ENCODE measurements at places on chromosomes 3 and 15.
A peak's percentile ranks its signal among the peaks of the same experiment; 100 is the strongest.

DNA sequence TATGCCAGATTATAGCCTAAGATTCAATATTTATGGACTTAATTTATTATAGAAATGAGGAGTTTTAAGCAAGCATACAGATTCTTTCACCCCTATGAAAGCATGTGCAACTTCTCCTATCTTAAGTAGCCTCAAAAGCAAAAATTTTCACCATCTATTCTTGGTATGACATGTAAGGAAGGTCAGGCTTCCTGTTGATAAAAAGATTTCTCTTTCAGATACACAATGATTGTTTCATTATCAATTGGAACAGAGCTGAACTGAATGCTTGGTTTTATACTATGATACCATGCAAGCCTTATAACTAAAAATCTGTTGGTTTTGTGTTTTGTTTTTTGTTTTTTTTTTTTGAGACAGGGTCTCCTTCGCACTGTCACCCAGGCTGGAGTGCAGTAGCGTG, 3.9 kb downstream of the GRK7 start:
- no peak for DNase-seq

DNA sequence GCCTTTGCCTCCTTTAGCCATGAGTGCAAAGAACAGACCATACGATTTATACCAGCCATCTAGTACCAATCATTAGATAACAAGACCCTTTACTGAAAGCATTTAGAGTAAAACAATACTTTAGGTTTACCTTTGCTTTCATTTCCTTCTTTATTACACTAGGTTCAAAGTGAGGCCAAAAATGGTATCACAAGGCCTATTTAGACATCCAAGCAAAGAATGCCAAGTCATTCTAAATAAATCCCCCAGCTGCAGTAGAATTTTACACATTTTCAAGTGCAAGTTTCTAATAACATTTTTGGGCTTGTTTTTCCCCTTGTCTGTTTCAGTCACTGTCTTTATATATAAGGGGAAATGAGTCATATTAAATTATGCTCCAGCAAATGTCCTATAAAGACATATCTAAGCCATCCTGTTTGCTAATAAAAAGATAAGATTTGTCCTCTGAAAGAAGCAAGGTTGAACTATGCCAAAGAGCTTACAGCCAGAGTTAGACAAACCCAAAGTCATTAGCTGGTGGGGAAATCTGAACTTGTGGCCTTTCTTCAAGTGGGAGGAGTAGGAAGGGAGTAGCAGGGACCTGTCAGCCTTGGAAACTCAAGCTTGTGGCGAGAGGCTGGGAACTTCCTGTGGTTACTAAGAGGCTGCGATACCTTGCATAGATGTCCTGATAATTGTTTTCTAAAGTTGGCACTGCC, 232.7 kb downstream of the MECOM start:
- DNase-seq = no peak

DNA sequence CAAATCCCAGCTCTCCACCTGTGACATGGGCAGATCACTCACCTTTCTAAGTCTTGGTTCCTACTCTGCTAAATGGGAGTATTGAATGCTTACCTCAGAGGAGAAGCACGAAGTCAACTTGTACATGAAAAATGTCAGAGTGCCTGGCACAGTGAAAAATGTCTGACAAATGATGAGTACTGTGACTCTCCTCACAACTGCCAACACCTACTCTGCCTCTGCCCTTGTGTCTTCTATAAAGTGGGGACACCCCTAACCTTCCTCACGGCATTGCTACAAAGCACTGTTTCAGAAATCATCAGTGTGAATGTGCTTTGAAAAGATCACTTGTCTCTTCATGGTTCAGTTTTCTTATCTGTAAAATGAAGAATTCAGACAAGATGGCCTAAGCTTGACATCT, 940 bp upstream of the CCR1 start:
- DNase-seq = no peak

GRCh38 chr15:58484791-58485600, 53.2 kb downstream of the LIPC start:
- DNase-seq = peak; percentile 56

- no peak for DNase-seq
Measured at GRCh38 chr3:136989781-136990524, 32.2 kb downstream of the IL20RB start.

GRCh38 chr3:120764206-120764605, 21.7 kb downstream of the GTF2E1 start:
- DNase-seq = no peak

DNA sequence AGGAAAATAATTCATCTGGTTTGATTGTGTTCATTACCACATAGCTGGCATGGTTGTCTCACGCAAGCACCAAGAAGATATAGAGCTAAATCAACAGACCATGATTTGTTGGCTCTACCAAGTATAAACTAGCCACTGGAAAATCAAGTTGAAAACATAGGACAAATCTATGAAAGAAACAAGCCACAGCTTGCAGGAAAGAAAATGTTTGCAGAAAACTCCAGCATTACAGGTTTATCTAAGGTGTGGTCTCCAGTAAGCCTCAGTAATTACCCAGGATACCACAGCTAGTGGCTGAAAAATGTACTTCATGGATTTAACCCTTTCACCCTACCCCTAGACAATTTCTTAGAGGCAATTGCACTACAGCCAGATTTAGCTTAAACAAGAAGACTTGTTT, 340.6 kb downstream of the SOX2 start:
- DNase-seq = no peak

DNA sequence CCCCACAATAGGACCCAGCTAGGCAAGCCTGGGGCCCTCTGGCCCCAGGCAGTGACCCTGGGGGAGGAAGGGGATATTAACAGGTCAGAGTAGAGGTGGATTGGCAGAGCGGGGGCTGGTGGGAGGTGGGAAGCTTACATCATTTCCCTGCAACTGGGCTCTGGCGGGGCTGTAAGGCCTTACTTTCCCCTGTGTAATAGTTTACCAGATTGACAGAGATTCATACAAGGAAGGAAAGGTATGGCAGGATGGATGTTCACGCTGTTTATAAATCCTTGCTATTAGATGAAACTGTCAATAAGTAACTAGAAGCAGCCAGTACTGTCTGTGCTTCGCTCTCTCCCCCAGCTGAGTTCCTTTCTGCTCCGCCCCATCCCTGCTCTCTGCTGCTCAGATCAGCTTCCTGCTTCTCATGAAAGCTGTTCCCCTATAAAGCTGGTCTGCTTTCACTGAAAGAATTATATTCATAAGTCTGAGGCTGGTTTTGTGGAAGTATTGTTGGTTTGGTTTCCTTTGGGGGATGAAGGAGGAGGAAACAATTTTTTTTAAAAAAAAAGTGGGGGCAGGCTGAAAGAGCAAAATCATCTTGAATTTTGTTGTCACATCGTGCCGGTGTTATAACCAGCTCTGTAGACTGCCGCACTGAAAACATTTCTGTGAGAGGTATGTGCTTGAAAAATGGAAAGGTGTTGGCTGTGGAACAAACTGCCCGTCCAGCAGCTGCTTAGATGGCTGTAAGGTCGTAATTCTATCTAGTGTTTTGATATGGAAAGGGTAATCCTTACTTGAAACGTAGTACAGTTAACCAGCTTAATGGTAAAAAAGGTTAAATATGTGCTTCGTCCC, 76.4 kb downstream of the BBX start:
- peak; percentile 37 for DNase-seq

GRCh38 chr3:82294609-82295008, 533.2 kb upstream of the GBE1 start:
- DNase-seq = no peak

- no peak for DNase-seq
Measured at GRCh38 chr15:39267685-39268084, 313.2 kb upstream of the THBS1 start.

DNA sequence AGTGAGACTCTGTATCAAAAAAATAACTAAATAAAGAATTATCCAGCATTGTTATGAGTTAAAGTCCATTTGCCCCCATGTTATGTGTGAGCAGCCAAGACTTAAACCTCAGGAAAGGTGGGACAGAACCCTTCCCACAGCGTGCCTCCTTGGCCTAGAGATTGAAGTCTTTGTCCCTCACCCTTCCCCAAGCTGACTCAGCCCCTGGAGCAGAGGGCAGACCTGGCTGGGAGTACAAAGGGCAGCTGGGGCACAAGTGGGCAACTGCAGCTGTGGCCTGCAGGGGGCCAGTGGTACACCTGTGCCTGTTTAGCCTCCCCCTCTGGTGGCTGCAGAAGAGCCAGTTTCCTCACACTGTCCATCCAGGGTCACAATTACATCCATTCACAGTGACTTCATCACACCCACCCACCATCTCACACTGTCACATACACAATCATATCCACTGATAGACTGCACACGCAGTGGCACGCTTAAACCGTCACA, 940 bp upstream of the ACY1 start:
- no peak for DNase-seq

DNA sequence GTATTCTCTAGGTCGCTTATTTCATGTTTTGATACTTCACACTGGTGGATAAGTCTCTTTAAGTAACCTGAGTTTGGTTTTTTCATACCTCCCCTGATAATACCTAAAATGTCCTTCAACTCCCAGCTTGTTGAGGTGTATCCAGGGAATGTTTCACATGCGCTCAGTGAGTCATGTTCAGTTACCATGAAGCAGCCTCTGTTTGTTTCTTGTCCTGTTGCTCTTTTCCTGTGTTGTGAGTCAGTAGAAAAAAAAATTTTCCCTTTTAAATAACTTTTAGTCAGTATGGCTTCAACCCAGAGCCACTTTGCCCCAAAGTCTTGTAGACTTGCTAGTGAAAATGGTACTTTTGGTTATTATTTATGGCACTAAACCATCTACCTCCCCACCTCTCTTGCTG, 278.4 kb upstream of the ZPLD1 start:
- no peak for DNase-seq

- no peak for DNase-seq
Measured at GRCh38 chr15:62931650-62932049, 110.9 kb upstream of the TPM1 start.

GRCh38 chr3:105830836-105831235, 38.0 kb downstream of the CBLB start:
- no peak for DNase-seq

GRCh38 chr3:185070491-185071286, 82.2 kb downstream of the C3orf70 start:
- no peak for DNase-seq

DNA sequence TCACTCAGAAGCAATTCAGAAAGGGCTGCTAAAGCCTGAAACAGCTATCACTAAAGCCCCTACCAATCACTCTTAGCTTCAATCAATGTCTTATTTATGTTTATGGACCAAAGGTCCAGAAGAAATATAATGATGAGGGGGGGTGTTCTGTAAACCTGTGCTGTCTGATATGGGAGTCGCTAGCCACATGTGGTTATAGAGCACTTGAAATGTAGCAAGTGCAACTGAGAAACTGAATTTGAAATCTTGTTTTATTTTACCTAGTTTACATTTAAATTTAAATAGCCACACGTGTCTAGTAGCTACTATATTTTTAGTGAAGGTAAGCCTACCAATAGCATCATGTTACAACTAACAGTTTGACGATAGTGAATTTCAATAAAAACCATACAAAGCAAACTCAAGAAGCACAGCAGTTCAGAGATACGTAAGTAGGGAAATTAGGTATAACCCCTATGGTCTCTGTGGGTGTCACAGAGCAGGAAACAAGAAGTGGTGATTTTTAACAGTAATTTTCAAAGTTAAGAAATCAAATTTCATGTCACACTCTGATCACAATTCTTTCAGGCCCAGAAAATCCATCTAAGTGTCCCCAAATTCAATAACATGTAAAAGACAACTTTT, 3.6 kb downstream of the POU1F1 start:
- no peak for DNase-seq

DNA sequence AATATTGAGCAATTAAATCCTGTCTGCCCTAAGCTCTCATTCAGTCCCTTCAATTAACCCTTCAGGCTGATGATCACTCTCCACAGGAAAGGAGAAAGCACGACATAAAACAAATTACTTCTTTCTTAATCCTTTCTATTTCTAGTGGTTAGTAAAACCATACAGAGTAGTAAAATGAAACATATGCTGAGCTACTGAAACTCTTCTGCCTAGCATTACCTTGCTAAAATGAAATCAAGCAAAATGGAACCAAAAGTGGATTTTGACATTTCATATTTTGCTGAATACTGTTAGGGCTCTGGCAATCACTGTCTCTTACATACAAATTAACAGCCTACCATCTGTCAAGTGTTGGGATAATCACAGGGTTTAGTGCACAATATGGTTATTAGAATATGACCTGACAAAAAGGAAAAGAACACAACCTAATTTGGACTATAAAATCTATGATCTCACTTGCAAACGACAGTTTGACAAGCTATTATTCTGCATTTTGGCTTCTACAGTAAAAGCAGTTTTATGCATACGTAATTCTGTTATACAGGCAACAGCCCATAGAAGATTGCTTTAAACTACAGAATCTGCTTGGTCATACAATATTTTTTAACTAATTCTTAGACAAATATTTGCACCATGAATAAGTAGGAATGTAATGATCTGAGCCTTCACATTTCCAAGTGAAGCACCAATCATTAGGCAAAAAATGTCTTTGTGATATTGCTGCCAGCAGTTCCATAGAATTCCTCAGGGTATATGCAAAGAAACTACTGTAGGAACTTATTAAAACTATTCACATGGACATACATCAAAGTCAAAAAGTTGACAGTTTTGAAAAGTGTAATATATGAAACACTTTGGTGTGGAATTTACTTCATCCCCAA, 105.0 kb downstream of the FHIT start:
- DNase-seq = no peak

DNA sequence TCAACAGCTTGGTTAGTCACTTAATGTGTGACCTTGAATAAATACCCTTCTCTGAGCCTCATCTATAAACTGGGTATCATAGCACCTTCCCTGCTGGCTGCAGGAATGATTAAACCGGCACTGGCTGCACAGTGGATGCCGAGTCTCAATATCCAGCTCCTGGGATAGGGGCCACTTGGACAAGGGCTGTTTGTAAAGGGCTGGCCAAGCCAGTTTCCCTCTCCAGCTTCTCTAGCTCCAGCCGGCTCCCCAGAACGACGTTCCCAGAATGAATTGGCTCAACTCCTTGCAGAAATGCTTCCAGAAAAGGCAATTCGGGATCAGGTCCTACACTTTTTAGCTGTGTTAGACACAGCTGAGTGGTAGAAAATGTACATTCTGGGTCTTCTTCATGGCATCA, 58.8 kb downstream of the LSM3 start:
- DNase-seq = no peak

- DNase-seq = no peak
Measured at GRCh38 chr3:197369545-197369944, 71.1 kb upstream of the DLG1 start.

- DNase-seq = no peak
Measured at GRCh38 chr3:43011638-43012037, 32.5 kb downstream of the GASK1A start.

GRCh38 chr3:135383301-135383700, 582.2 kb upstream of the PPP2R3A start:
- no peak for DNase-seq

DNA sequence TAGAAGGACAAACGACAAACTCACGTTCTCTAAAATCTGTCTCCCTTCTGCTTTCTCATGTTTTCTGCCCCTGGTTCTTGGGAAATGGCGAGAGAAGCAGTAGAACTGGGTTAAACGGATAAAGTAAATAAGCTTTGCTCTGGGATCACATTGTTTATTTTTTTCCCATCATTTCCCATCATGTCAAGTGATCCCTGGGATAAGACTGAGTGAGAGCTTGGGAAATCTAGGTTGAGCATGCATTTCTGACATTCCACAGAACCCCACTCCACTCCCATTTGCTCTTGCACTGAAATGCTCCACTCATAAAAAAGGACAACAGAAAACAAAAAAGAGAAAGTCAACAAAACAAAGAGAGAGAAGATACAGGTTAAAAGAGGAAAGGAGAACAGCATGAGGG, 69.1 kb downstream of the SEMA6D start:
- no peak for DNase-seq

GRCh38 chr3:142366434-142366833, 81.4 kb downstream of the XRN1 start:
- DNase-seq = no peak
